ENCODE measurements at places on chromosomes 4 and X. TPM values are rescaled to one million over a fixed set of nuclear protein-coding genes. Genes with fewer than 3 reads are reported as not detected.

- peak; percentile 68 for DNase-seq
Observed at GRCh38 chr4:4848540-4848939, 10.9 kb upstream of the MSX1 start.

- no peak for DNase-seq
Observed at GRCh38 chr4:61212788-61213187, 12.7 kb downstream of the ADGRL3 start.

The TEC gene
- 5.4 TPM for total RNA-seq

GRCh38 chr4:184932343-184932742, 85.9 kb upstream of the HELT start:
- DNase-seq = no peak

DNA sequence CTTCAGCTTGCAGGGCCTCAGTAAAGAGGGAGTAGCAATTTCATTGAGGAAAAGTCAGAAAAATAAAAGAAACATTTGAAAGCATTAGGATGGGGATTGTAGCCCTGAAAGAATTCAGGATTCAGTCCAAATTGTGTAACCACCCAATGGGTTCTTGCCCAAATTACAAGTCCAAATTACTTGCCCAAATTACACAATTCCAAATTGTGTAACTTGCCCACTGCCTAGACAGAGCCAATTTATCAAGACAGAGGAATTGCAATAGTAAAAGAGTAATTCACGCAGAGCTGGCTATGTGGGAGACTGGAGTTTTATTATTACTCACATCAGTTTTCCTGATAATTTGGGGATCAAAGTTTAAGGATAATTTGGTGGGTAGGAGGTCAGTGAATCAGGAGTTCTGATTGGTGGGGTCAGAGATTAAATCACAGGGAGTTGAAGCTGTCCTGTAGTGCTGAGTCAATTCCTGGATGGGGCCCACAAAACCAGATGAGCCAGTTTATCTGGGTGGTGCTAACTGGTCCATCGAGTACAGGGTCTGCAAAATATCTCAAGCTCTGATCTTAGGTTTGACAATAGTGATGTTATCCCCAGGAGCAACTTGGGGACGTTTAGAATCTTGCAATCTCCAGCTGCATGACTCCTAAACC, 18.1 kb upstream of the PAGE5 start:
- DNase-seq = no peak

DNA sequence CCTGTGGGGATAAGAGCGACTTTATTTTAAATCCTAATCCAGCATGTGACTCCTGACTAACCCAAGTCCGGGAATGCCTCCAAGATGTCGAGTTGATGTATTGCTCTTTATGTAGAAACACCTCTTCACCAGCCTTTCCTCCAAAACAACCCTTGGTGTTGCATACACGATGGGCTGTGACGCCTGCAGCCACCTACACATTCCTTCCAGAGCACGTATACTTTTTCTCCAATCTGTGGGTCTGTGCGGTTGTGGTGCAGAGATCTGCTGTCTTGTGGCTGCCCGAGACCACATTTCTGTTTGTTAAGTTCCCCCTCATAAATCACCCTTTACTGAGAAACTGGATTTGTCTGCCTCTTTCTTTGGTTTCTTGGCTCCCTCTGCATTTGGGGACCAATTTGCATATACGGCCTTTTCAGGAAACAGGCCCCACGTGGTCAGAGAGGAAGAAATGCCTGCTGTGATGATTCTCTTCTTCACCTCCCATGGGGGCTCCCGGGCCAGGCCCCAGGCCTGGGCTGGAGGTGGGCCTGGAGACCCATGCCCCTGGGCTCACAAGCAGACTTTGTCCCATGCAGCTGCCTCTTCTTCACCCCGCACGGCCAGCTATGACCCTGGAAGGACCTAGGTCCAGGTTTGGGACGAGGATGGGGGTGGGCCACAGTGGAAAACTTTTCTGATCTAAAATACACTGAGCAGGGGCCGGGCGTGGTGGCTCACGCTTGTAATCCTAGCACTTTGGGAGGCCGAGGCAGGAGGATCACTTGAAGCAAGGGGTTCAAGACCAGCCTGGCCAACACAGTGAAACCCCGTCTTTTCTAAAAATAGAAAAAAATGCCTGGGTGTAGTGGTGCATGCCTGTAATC, 21.4 kb upstream of the AFAP1 start:
- no peak for DNase-seq

The TLR2 gene
- 81.6 TPM for total RNA-seq

GRCh38 chr4:110615353-110616237, 7.3 kb downstream of the PITX2 start:
- no peak for DNase-seq

- DNase-seq = no peak
Observed at GRCh38 chrX:136034668-136035067, 49.4 kb downstream of the SLC9A6 start.

The ENAM gene
- total RNA-seq = not detected

GRCh38 chrX:69618803-69619202, 2.9 kb downstream of the EDA start:
- DNase-seq = no peak

The EPGN gene
- not detected for total RNA-seq

The NAP1L2 gene
- total RNA-seq = 0.55 TPM

DNA sequence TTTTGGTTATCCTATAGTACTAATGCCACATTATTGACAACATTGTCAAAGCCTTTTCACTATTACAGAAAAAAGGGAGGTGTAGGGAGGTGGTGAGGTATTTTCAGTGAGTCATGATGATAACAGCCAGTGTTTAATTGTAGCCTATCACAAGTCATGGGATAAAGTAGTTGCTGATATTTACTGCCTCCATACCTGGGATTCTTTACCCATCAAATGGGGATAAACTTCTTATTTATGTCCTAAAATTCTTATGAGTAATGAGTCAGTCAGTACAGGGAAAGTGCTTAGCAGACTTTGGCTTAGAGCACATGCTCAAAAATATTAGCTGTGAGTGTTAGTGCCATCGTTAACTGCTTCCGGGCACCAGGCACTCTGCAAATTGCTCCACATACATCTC, 25.7 kb downstream of the ADGRG2 start:
- no peak for DNase-seq

GRCh38 chr4:70533211-70533610, 14.8 kb downstream of the AMTN start:
- no peak for DNase-seq

DNA sequence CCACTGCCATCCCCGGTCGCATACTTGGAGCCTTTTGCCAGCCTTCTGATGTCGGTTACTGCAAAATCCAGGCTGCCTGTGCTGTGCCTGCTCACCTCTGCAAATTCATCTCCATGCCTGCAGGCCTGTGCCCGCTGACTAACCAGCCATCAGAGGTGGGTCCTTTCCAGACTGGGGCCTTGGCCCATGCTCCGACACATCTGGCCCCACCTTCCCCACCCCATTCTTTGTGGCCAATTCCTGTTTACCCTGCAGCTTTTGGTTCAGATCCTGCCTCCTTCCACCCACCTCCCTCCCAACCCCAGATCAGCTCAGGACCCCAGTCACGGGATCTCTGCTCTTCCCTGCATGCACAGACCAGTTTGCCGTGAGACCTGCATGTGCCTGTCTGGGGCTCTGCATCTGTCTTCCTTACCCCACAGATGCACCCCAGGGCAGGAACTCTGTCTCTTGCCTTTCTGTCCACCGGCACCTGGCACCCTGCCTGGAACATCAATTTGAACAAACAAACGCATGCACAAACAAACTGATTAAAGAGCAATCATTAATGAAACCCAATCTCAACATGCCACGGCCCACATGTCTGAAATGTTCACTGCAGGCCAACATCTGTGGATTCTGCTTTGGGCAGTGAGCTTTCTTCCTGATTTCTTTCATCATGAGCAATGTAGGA, 112.8 kb upstream of the PSAPL1 start:
- DNase-seq = no peak

- DNase-seq = no peak
Observed at GRCh38 chr4:105520819-105521790, 31.3 kb upstream of the ARHGEF38 start.

DNA sequence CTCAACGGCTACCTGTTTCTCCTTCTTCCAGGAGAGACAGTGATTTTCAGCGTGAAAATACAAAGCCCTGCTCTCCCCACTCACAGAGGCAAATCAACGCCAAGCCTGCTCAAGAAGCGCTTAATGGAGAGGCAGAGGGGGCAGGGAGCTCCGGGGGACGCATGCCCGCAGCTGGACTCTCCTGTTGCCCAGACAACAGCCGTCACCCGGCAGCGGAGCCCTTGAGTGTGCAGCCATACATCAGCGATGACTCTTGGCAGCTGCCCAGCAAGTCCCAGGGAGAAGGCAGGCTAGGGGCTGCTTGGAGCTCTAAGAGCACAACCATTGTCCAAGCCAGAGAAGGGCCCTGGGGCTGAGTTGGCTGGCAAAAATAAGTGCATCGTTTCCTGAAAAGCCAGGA, 71.0 kb upstream of the AFAP1 start:
- no peak for DNase-seq

- no peak for DNase-seq
Observed at GRCh38 chr4:79288185-79288584, 37.7 kb downstream of the NAA11 start.

DNA sequence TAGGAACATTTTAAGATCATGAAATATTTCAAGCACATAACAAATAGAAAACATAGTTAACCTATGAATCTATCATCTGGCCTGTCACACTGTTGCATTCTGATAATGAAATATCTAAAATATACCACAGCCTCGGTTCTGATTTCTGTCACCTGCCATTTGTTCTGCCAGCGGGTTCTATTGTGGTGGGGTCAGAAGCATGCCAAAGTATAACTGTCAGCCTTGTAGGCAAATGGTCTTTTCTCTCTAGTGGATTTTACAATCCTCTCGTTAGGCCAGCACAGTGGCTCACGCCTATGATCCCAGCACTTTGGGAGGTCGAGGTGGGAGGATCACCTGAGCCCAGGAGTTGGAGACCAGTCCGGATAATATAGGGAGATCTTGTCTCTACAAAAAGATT, 47.9 kb downstream of the HTRA3 start:
- DNase-seq = peak; percentile 26

- no peak for DNase-seq
Observed at GRCh38 chr4:185341377-185341776, 54.3 kb downstream of the LRP2BP start.

The DCAF12L1 gene
- not detected for total RNA-seq

- no peak for DNase-seq
Observed at GRCh38 chrX:5155301-5155700, 1073.4 kb downstream of the NLGN4X start.

DNA sequence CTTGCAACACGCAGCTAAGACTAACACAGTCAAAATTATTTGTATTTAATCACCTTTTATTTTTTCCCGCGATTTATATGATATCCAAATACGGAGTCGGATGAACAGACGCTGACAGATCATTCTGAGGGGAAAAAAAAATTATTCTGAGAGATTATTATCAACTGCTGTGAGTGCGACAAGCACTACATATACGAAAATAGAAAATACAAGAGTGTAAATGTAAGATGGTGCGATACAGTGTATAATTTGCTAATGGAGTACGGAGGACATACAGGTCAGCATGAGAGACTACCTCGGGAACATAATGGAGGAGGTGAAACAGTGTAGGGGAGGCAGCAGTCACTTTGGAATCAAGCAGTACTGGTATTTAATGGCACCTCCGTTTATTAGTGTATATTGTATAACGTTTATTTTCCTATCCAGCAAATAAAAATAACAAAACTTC, 2.8 kb upstream of the LIN54 start:
- DNase-seq = no peak

- no peak for DNase-seq
Observed at GRCh38 chr4:78325271-78326157, 226.1 kb upstream of the ANXA3 start.

Data from mesenteric fat pad (tissue), 1 donor.